ENCODE measurements at places on chromosomes 2 and 18.

GRCh38 chr2:179768765-179769164 is 92.6 kb downstream of the ZNF385B start:
- no peak for DNase-seq

DNA sequence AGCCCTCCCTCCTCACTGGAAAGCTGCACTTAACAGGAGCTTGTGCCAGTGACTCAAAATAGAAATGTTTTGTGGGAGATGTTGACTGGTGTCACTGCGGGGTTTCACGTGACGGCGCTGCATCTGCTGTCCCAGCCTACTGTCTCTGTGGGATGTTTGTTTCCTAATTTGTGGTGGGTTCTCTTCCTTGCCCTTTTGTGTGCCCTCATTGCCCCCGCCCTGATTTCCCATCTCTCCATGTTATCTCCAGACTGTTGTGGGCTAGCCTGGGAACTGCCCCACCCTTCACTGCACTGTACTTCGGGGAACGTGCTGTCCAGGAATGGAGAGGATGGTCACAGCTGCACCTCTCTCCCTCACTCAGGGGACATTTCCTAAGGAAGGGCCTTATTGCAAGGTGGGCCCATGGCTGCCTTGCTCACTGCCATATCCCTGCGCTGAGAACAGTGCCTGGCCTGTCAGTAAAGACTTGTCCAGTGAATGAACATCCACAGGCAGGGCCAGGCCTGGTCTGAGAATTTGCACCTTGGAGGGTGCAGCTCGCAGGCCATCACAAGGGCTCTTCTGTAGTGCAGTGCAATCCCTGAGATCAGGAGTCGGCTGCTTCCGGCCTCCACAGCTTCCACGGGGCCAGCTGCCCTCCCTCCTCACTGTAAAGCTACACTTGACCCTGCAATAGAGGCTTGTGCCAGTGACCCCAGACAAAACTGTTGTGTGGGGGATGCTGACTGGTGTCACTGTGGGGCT is 18.1 kb downstream of the ZAP70 start:
- DNase-seq = no peak

DNA sequence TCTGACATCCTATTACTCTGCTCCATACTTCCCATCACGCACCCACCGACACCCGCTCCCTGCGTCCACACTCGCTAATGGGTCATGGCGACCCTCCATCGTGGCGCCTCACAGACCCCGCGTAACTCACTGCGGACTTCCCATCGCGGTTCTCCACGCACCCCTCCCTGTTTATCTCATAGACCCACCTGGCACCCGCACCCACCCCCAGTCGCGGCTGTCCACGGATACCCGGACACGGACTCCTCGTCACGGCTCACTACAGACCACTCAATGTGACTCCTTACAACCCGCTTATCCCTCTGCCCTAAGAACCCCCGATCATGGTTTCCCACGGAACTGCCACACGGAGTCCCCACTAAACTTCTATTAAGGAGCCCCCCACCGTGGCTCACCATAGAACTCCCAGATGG is 458 bp downstream of the CXXC1 start:
- DNase-seq = no peak

GRCh38 chr2:237704501-237705434 is 77.4 kb downstream of the LRRFIP1 start:
- DNase-seq = no peak

- DNase-seq = no peak
Observed at GRCh38 chr2:134564549-134564948, 154.3 kb downstream of the TMEM163 start.

DNA sequence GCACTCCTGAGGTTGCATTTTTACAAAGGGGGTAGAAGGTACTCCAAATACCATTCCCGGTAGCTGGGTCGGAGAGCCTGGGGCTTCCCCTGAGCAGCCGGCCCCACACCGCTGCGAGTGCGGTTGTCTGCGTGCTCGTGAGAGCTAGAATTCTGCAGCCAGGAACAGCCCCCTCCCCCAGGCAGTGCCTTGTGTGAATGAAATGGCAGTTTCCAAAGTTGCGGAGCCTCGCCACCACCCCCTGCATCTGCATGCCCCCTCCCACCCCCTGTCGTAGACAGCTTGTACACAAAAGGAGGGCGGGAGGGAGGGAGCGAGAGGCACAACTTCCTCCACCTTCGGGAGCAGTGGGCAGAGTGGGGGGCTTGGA is 1.1 kb downstream of the MYCN start:
- DNase-seq = no peak

- no peak for DNase-seq
Observed at GRCh38 chr2:147689220-147689909, 155.5 kb upstream of the ACVR2A start.

GRCh38 chr2:118154176-118154575 is 65.9 kb downstream of the INSIG2 start:
- DNase-seq = no peak

GRCh38 chr18:11154368-11154989 is 5.1 kb upstream of the PIEZO2 start:
- no peak for DNase-seq

DNA sequence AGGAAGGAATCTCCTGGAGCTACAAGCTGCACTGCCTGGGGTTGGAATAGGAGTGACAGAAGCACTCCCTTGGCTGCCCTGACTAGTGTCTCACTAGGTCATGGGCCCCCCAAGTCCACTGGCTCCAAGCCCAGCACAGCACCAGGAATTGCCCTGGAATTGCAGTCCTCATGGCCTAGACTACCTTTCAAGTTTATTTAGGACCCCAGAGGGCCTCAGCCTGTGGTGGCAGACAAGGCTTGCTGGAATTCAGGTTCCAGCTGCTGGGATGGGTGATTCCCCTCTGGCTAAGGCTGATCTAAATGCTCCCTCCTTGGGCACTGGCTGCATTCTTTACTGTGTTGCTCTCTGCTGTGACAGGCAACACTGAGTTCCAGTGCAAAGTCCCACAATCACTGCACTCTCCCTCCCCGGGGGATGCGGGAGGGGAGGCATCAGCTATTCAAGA is 14.0 kb downstream of the STRADB start:
- no peak for DNase-seq

- no peak for DNase-seq
Observed at GRCh38 chr2:150428641-150429040, 58.8 kb downstream of the RND3 start.

GRCh38 chr18:9743200-9744016 is 35.3 kb downstream of the RAB31 start:
- DNase-seq = no peak

GRCh38 chr2:152242787-152243472 is 67.4 kb upstream of the STAM2 start:
- no peak for DNase-seq

GRCh38 chr2:233202531-233202944 is 48.9 kb upstream of the ATG16L1 start:
- no peak for DNase-seq

GRCh38 chr18:35085450-35086380 is 44.5 kb downstream of the MAPRE2 start:
- DNase-seq = no peak

DNA sequence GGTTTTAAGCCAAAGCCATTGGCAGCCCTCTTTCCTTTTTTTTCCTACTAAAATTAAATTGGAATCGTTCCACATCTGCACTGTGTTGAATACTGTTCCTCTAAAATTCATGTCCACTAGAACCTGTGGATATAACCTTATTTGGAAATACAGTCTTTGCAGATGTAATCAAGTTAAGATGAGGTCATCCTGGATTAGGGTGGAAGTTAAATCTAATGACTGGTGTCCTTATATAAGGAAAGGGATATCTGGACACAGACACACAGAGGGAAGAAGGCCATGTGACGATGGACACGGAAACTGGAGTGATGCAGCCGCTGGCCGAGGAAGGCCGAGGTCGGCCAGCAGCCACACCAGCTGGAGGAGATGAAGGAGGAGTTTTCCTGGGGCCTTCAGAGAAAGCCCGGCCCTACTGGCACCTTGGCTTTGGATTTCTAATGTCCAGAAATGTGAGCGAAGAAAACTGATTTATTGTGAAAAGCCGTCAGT is 49.4 kb downstream of the LONRF2 start:
- DNase-seq = no peak

DNA sequence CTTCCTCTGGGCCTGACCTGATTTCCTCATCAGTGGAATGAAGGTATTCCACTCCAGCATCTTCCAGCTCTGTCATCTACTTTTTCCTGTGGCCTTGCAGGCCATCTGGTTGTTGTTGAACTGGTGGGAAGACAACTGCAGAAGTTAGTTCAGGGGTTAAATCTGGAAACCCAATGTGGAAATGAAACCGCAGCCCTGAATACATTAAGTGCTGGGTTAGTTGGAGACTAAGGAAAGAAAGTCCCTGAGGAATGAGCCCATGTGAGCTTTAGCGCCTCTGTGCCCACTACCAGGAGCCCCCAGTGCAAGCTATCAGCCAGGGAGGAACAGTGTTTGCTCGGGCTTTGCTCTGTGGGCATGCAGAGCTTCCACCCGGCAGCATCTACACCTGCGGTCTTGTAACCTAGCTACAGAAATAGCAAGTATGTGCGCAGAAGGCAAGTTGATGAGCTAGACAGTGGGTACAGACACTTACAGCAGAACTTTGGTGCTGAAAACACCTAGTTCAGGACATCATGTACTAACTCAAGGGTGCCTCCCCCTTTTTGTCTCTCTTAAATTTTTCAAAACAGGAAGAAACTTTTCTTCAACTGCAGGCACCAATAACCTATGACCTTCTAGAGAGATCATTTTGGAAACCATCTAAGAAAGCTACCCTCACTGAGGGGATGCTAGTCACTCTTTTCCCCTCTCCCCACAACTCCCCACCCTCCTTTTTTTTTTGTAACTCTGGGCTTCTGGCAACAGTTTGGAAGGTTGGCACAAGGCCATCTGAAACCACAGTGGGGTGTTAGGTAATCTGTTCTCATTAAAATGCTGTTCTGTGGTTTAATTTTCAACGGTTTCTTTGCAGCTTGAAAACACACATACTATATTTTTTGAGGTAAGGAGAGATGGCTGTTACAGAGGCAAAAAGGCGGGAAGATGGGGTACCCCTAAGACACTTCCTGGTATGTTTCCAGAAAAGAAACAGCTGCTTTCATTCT is 18.3 kb upstream of the CXCR4 start:
- DNase-seq = no peak

Data from cortex of kidney (tissue), 1 donor.